ENCODE measurements at places on chromosomes 6 and 20.

- DNase-seq = no peak
Measured at GRCh38 chr20:59195316-59195993, 31.8 kb downstream of the ZNF831 start.

- DNase-seq = no peak
Measured at GRCh38 chr6:154478701-154479060, 31.8 kb downstream of the CNKSR3 start.

DNA sequence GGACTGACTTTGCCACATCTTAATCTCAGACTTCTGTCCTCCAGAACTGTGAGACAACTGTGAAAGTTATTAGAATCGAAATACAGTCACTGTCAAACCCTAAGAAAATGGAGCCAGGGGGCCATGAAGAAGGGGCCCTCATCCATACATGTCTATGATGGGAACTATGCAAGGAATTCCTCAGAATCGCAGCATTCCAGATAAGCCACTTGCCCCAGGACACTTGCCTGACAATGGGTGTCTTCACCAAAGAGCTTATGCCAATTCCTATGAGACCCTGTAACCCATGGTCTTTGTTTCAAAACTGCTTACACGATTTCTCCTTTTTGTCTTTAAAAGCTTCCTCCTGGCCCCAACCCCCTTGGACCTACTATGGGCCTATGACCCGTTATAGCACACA, 90.4 kb upstream of the FOXP4 start:
- no peak for DNase-seq

GRCh38 chr6:157865249-157865648, 42.2 kb downstream of the SNX9 start:
- no peak for DNase-seq

DNA sequence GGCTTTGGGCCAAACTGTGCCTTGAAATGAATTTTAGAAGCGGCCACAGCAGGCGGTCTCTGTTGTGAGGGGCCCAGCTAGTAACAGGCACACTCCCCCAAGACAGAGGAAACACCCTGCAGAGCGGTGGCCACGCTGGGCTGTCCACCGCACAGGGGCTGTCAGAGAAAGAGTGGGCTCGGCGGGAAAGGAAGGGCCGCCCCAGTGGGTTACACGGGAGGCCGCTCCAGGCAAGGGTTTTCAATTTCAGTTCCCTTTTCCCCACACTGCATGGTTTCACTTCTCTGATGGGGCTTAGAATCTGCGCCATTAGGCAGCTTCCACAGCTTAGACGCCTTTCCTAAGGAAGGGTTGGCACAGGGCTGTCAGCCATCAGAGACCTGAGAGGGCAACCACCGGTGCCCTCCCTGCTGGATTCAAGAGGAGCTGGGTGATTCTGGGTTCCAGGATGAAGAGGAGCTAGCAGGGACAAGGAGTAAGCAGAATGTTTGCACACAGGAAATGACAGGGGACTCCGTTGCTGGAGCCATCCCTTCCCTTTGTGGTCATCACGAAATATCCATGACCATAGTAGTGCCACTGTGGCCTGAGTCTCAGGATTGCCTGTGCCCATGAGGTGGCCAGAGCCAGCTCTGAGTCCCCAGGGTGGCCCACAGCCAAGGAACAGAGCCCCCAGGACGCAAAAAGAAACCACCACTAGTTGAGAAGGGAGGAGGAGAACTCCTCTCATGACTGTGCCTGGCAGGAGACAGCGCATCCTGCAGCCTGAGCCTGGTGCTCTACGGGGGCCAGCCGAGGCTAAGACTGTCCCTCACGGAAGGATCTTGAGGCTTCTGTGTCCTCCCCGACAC, 282.7 kb downstream of the NRN1 start:
- DNase-seq = no peak

DNA sequence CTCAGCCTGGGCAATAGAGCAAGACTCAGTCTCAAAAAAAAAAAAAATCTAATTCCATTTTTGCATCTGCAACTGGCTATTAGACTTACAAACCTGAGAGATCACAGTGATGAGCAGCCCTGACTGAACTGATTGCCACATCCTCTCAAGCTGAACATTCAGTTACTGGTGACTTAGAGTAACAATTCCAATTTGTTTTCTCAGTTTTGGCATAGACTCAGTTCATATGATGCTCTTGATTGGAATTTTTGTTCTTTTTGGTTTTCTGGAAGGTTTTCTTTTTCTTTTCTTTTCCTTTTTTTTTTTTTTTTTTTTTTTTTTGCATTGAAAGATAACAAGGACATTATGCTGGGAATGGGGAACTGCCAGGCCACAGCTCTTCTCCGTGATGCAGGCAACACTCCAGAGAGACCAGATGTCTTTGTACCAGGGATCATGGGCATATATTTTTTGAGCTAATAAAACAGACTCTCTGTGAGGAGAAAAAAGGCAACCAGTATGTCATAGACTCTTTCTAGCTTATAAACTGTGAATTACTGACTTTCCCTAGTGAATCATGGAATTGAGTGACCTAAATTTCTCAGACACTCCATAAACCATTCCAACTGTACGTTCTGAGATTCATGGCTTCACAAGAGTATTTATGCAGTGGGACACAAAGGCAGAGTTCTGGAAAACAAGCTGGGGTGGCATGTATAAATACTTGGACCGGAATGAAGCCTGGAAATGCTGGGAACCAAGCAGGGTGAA, 86.0 kb upstream of the SLC2A12 start:
- DNase-seq = no peak

DNA sequence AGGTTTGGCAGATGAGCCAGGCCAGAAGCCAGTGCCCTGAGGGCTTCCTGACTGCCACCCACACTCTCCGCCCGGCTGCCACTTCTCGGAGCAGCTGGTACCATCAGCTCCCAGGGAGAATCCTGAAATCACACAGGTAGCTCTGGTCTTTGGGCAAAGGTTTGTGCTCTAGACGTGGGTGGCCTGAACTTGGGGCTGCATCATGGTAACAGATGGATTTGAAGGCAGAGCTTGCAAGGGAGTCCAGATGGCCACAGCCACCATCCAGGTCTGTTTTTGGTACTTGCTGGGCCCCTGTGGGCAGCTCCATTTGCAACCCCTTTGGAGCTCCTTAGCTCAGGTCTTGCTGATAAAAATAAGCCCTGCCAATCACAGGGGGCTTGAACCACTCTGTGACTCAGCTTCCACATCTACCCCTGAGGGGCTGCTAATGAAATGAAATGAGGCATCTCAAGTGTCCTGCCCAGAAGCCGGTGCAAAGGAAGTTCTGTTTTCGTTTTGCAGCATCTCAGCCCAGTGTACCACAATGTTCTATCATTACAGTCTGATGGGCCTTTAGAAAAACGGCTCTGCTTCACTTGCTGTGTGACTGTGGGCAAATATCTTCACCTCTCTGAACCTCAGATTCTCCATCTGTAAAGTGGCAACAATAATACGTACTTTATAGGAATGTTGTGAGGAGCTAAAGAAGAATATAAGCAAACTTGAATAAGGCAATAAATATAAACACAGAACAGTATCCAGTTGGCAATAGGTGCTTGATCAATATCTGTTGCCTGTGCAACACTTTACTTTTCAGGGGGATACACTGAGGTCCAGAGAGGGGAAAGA, 25.1 kb upstream of the CDH22 start:
- DNase-seq = no peak

- DNase-seq = no peak
Measured at GRCh38 chr6:25682324-25682723, 30.3 kb downstream of the SCGN start.

DNA sequence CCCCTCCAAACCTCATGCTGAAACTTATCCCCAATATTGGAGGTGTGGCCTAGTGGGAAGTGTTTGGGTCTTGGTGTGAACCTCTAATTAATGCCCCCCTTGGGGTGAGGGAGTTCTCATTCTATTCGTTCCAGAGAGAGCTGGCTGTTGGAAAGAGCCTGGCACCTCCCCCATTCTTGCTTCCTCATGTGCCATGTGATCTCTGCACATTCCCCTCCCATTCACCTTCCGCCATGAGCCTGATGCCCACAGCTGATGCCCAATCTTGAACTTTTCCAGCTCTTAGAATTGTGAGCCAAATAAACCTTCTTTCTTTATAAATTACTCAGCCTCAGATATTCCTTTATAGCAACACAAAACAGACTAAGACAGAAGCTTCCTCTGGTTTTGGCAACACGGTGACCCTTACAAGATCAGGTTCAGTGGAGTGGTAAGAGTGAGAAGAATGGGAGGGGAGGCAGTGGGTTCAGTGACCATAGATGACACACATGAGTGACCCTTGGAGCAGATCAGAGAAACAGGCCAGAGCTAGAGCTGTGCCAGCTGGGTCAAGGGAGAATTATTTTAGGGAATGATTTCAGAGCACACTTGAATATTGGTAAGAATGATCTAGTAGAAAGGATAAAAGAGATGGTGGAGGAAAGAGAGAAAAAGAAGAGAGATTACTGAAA, 176.4 kb downstream of the LY86 start:
- DNase-seq = no peak

GRCh38 chr6:158941246-158941645, 58.8 kb downstream of the RSPH3 start:
- no peak for DNase-seq

GRCh38 chr6:136180704-136181511, 69.2 kb downstream of the MTFR2 start:
- DNase-seq = no peak

GRCh38 chr6:16409531-16410441, 171.4 kb downstream of the GMPR start:
- no peak for DNase-seq

GRCh38 chr6:137493218-137494038, 766 bp downstream of the OLIG3 start:
- DNase-seq = no peak

GRCh38 chr20:36116807-36117441, 37.6 kb upstream of the EPB41L1 start:
- DNase-seq = no peak

- DNase-seq = no peak
Measured at GRCh38 chr6:15800841-15801617, 138.2 kb upstream of the DTNBP1 start.

- DNase-seq = no peak
Measured at GRCh38 chr6:48859562-48860123, 603.4 kb downstream of the MMUT start.

DNA sequence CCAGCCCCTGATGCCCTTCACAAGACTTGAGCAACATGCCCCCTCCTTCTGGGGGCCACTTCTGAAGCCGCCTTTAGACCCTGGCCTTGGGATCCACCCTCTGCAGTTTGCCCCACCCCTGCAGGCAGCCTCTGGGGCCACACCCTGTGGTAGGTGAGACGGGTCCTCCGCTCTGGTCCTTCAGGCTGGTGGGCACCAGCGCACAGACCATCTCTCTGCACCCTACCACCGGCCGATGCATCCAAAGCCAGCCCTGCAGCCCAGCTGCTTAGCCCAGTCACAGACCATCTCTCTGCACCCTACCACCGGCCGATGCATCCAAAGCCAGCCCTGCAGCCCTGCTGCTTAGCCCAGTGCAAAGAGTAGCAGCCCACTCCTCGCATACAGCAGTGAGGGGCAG, 159.3 kb upstream of the ECI2 start:
- DNase-seq = no peak

- no peak for DNase-seq
Measured at GRCh38 chr20:15643713-15644112, 929.5 kb downstream of the KIF16B start.

DNA sequence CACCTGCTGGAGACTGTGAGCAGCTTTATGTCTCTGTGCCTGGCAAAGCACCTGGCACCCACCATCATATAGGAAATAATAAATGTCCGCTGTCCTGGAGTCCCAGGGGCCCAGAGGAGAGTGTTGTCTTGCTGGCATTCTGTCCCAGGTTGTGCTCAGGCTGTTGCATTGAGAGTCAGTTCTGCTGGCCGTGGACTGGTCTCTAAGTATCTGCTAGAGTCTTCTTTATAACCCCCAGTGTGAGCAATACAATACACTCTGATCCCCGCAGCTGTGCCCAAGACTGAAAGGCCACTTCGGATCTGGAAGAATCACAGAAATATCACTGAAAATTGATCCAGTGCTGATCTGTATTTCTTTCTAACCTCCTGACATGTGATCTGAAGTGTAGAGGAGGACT, 38.3 kb upstream of the HINT3 start:
- DNase-seq = no peak

DNA sequence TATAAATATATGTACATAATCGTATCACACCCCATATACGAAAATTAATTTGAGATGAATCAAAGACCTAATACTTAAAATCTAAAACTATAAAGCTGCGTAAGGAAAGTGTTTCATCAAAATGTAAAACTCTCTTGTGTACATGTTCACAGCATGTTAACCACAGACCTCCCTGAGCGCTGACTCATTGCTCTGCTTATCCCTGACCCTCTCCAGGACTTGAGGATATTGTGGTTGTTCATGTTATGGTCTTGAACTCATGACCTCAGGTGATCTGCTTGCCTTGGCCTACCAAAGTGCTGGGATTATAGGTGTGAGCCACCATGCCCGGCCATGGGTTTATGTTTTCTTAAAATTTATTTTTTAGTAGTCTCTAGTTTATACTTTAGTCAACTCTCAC, 14.2 kb downstream of the FAM83B start:
- no peak for DNase-seq

- no peak for DNase-seq
Measured at GRCh38 chr6:126807876-126808275, 310.6 kb upstream of the RSPO3 start.

GRCh38 chr6:36493319-36493718, 50.5 kb downstream of the KCTD20 start:
- no peak for DNase-seq

GRCh38 chr6:20158676-20159075, 53.6 kb downstream of the MBOAT1 start:
- DNase-seq = no peak

All from NCI-H2227 treated with DMSO at 0.1 percent for 48 hours (cell line).